ENCODE measurements at places on chromosomes 11 and 22.

- no peak for DNase-seq
These were observed 124.5 kb downstream of the RRAS2 start for GRCh38 chr11:14234446-14234845.

DNA sequence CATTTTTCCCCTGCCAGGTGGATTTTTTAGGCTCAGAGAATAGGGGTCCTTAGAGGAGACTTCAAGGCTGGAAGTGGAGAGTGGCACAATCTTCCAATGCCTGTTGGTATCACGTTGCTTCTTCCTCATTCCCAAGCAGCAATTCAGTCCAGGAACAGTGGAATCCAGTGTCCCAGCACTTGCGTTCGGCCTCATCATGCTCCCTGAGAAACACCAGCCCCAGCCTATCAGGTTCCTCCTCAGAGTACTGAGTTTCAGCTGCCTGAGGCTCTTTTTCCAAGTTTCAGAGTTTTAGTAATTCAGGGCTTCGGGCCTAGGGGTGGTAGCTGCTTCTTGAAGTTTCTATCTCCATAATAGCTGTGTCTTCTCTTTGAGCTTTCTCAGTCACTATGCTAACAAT is 31.9 kb upstream of the NRGN start:
- DNase-seq: no peak

- no peak for DNase-seq
These were observed 280.5 kb downstream of the DDX10 start for GRCh38 chr11:108945341-108945740.

DNA sequence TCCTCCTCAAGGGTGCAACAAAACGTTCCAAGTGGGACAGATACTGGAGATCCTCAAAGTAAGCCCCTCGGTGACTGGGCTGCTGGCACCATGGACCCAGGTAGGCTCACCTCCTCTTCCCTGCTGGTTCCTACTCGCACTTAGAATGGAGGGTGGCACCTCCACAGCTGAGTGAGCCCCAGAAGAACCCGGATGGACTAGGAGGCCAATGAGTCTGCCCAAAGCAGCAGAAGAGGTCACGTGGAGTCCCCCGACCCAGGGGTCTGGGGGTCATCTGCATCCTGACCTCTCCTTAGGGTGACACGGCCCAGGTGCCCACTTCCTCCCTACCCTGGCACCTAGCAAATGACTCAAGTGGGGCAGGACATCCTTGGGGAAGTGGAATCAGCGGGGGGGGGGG is 4.4 kb downstream of the APOL1 start:
- DNase-seq: no peak

- DNase-seq: no peak
These were observed 62.8 kb downstream of the PHF21B start for GRCh38 chr22:44947049-44947448.

- DNase-seq: no peak
These were observed 106.4 kb downstream of the DSCAML1 start for GRCh38 chr11:117690484-117691217.

- no peak for DNase-seq
These were observed 668.7 kb downstream of the BRD1 start for GRCh38 chr22:49158741-49159564.

DNA sequence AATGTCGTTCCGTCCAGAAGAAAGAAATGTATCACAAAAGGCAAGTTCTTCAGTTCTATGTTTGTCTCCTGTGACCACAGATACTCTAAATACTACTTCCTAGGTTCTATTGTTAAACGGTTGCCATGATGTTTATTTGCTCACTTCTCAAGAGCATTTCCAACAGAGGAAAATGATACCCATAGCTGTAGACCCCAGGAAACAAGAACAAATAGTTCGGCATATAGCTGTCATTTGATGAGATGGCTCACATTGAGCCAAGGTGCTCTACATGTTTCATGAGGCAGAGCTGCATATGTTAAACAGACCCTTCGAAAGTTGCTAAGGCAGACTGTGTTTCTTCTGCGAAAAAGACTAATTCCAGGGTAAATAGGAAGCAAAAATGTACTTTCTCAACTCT is 15.4 kb upstream of the ANGPTL5 start:
- DNase-seq: no peak

DNA sequence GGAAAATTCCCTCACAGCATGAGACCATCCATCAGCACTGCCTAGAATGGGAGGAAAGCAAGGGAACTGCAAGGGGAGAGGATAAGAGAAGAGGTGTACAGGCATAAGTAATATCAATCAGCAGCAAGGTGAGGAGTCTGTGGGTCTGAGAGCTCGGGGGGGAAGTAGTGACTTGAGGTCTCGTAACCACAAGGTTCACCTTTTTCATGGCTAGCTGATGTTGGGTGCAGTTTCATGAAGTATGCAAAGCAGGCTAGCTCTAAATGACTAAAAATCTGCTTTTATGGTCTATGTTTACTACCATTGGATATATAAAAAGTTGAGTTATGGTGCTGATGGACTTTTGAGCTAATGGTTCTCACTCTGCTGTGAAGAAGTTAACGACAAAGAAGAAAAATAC is 35.8 kb downstream of the OR4C6 start:
- no peak for DNase-seq

DNA sequence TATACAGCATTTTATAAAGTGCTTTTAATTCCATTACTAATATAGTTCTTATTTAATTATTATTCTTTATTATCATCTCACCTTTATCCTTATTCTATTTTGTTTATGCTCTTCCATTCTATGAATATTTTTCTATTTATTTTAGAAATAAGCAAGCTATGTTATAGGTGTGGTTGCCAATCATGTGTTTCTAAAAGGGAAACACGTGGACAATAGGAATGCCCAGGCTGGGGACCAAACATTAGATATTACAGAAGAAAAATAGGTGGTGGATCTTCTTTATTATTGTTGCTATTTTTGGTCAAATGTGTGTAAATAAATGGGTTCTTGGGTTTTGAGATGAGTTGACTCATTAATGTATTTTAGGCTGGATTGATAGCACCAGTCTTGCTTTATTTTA is 438.3 kb downstream of the RAB38 start:
- no peak for DNase-seq

GRCh38 chr11:9151631-9152030 is 60.2 kb upstream of the SCUBE2 start:
- DNase-seq: no peak

DNA sequence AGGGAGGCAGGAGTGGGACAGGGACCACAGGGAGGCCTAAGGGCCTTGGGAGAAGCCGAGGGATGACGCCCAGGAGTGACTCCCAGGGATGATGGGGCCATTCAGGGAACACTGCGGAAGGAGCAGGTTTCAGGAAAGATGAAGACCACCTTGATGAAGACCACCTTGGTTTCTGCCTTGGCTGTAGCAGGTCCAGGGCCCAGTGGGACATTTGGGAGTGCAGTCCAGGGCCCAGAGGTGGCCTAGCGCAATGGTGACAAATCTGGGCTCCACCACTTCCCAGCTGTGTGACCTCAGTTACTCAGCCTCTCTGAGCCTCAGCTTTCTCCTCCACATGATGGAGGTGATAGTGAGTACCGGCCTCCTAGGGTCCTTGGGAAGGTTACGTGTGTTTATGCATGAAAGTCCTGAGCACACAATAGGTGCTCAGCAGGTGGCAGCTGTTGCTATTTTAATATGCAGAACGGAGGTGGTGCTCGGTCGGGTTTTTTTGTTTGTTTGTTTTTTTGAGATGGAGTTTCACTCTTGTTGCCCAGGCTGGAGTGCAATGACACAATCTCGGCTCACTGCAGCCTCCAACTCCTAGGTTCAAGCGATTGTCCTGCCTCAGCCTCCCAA is 770 bp downstream of the TSGA10IP start:
- no peak for DNase-seq

DNA sequence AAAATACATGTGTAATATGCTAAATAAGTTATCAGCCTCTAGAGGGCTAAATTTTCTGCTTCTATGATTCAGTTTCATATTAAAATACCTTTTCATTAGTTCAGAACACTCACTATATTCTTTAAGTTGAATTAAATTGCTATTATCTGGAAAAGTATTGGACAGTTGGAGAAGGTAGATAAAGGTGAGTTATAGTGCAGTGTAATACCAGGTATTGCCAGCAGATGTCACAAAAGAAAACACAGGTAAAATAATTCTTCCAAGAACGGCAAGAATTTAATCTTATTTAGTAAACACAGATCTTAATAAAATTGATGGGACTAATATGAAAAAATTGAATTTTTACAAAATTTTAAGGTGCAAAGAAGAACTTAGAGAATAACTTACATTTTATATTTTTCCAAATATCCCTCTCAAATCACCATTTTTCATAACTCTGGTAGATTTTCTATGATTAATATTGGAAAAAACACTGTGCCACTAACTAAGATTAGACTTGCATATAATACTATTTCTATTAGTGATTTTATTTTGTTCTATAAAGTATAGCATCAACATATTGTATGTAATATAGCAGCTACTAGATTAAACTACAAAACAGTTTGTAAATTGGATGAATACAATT is 1.7 kb upstream of the LRRC4C start:
- DNase-seq: no peak

GRCh38 chr11:88115828-88116755 is 59.2 kb downstream of the RAB38 start:
- peak; percentile 64 for DNase-seq

GRCh38 chr11:115996125-115996807 is 492.1 kb upstream of the CADM1 start:
- DNase-seq: no peak

DNA sequence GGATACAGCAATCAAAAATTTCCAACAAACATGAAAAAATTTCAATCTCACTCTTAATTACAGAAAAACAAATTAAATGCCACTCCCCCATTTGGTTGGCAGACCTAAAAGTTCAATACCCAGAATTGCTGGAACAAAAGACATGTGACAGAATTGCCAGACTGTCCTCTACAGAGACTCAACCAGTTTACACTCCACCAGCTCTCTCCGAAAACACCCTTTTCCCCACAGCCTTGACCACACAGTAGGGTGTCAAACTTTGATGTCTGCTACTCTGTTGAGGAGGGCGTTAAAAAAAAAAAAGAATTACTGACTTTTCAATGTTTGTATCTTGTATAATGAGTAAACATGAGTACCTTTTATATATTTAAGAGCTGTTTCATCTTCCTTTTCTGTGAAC is 44.7 kb upstream of the YPEL1 start:
- no peak for DNase-seq

DNA sequence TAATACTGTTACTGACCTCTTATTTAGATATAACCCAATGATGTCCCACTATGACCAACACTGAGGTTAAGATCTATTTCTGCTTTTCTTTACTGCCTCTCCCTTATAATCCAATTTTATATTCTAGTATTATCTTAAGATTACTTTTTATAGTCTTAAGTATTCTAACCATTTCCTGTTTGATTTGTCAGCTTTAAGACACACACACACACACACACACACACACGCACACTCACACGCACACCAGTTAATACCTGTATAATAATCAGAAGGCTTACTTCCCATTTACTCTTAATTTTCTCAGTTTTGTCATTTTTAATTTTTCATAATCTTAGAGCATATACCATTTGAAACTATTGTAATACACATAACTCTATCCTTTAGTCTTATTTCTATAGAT is 226.0 kb upstream of the C11orf87 start:
- no peak for DNase-seq

GRCh38 chr11:88306785-88307184 is 30.8 kb downstream of the CTSC start:
- DNase-seq: no peak

GRCh38 chr22:28736301-28737155 is 5.1 kb downstream of the CHEK2 start:
- no peak for DNase-seq

- peak; percentile 22 for DNase-seq
These were observed 639 bp downstream of the CRY2 start for GRCh38 chr11:45847911-45848316.

DNA sequence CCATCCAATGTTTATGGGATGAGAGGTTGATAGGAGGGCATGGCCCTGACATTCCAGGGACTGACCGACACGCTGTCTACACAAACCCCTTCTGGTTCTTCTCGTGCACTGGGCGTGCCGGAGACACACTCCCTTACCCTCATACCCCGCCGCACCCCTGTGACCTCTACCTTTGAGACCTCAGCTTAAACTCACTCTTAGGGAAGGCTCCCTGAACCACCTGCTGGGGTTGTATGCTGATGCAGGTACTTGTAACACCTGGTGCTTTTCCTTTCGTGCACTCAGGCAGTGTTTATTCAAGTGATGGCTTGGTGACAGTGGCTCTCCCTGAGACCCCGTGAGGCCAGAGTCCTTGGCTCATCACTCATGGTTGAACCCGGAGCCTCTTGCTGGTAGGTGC is 12.0 kb downstream of the PPARA start:
- no peak for DNase-seq

DNA sequence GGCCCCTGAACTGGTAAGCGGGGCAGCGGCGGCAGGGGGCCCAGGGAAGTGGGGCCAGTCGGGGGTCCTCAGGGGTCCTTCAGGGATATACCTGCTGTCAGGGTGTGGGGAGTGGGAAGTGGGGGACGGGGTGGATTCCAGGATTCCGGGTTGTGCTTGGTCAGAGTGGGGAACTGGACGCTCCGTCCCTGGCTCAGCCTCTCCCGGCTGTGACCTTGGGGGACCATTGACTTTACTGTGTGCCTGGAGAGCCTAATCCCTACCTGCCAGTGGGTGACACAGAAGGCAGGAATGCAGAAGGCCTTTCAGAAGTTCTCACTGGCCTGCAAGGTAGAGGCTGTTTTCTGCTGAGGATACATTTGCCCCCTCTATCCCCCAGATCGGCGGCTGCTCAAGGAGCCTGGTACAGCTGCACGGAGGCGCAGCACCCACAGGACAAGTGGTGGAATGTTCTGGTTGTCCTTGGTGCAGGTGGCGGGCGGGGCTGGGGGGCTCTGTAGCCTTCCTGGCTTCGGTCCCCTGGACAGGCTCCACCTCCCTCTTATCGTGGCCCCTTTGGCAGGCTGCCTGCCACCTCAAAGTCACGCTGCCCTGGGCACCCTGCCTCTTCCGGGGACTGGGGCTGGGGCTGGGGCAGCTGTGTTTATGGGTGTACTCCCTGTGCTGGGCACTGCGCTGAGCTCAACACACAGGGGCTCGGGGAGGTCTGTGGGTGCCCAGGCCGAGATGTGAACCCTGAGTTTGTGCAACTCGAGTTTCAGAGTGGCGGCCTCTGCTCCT is 18.4 kb downstream of the KCNQ1 start:
- DNase-seq: no peak

GRCh38 chr22:26463688-26464087 is 19.9 kb downstream of the HPS4 start:
- DNase-seq: no peak

GRCh38 chr11:72962084-72962483 is 147.9 kb downstream of the ATG16L2 start:
- peak; percentile 61 for DNase-seq

- no peak for DNase-seq
These were observed 404.5 kb downstream of the BRD1 start for GRCh38 chr22:49423125-49423650.

GRCh38 chr11:61279934-61280659 is 15.0 kb downstream of the VWCE start:
- no peak for DNase-seq

All from AML-193 (cell line).